ENCODE measurements at places on chromosomes 7 and 10.
A peak's percentile ranks its signal among the peaks of the same experiment; 100 is the strongest.

DNA sequence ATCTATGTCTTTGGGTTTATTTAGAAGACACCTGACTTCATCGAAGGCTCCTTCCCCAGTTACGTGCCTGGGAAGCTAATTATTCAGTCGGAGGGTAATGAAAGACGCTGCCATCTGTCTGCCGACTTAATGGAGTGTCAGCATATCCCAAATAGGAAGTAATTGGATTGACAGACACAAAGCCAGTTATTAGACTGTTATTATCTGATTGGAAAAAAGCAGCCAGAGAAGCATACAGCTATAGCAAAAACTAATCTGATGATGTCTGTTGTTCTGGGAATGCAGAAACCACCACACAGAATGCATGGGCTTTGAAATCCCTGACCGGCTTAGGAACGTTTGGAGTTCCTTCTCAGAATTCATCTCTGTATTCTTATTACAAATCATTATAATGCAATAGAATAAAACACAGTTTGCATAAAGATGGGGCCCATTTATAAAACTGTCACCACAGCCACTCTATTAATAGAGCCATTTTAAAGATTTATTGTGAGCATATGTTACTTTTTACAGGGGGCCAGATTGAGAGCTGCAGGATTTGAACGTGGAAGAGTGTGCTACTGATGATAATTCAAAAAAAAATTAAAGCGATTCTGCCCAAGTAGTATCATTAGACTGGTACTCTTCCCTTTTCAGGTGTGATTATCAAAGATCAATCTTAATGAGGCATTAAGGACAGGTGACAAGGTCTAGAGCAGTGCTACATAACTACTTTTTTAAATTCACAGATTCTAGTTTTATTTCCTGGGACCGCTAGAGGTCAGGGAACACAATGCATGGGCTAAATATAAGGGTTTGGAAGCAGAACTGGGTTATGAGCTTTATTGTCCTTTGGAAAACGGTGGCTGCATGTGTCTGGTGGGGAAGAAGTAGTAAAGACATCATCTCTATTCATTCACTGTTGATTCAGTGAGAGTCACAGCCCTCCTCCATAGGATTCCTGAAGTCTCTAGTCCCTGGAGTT, 330.1 kb upstream of the LRGUK start:
- peak; percentile 60 for DNase-seq

GRCh38 chr7:92882760-92883159, 46.4 kb upstream of the CDK6 start:
- DNase-seq: no peak

GRCh38 chr10:53357587-53357986, 585.0 kb upstream of the MBL2 start:
- DNase-seq: no peak

DNA sequence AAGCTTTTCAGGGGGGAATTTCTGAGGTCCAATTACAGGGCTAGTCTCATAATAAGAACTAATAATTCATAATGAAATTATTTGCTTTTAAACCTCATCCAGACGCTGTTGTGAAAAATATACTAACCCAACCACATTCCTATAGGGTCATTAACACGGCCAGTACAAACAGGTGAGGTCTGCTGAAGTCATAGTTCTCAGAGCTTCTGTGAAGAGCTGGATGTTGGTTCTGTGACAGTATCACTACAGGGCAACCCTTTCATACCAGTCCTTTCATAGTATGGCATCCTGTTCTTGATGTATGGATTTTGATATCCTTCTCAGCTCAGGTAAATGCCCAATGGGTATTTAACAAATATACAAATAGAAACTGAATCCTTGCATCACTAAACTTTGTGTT, 62.3 kb upstream of the FAM133B start:
- DNase-seq: no peak

DNA sequence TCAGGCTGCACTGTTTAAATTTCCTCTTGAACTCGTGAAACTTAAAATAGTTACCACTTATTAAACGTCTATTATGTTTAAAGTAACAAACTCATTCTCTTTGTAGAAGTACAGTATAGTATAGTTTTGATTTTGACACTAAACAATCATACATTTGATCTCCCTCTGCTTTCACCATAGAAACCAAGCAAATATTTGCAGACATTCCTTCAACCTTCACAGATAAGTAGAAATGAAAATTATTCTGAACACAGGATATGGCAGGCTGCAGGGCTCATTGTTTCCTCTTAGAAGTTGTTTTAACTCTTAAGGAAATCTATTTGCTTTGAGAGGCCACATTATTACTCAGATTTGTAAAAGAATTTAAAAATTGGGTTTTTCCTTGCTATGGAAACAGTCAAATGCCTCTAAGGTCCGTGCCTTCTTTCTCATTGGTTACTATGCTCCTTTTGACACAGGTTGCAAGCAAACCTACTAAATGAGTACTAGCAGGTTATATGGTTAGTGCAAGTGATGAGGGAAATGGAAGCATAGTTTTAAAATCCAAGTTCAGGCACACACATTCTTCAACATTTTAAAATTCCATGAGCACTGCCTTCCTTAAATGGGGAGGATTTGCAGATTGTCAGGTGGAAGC, 92.8 kb upstream of the FAM133B start:
- DNase-seq: no peak

GRCh38 chr7:42964849-42965805, 33.0 kb downstream of the MRPL32 start:
- no peak for DNase-seq

DNA sequence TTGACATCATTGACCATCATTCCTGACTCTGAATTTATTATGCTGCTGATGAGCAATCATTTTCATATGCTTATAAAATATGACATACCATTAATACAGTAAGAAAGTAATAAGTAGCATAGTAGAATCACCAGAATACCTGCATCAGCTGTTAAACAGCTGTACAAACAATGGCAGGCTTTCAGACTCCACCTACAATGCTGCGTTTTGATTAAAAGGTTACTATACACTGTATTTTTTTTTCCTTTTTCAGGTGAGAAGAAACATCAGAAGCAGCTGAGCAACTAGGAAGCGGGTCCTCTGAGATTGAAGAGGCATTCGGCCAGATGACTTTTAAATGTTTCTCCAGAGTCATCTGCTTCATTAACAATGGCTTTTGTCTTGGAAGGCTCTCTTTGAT, 7.1 kb downstream of the ASNS start:
- DNase-seq: no peak

DNA sequence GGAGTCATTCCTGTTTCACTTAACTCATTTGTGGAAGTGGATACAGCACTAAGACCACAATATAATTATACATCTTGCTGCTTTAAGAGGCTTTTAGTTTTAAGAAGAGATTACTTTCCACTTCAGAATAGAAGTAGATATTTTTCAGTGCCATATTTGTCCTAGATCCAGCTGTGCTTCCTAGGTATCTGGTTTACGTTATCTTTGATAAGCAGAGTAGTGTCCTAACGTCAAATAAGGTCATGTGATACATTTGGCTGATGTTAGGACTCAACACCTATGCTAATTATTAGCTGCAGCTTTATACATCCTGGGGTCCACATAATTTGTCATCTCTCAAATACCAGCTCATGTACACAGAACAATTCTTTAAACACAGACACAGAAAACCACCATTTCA, 196.2 kb upstream of the SMIM30 start:
- no peak for DNase-seq

DNA sequence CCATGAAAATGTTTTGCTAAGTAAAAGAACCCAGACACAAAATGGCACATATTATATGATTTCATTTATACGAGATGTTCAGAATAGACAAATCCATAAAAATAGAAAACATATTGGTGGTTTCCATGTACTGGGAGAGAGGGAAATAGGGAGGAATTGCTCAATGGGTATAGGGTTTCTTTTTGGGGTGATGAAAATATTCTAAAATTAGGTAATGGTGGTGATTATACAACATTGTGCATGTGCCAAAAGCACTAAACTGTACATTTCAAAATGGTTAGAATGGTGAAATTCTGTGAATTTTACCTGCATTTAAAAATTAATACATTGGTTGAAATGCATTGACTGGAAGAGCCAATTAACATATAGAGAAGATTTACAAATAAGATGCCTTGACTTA, 613.9 kb downstream of the TNS3 start:
- no peak for DNase-seq

- no peak for DNase-seq
These were observed 186.0 kb upstream of the AKR1E2 start for GRCh38 chr10:4639960-4640359.

GRCh38 chr10:22736134-22736533, 21.8 kb upstream of the PIP4K2A start:
- DNase-seq: no peak

DNA sequence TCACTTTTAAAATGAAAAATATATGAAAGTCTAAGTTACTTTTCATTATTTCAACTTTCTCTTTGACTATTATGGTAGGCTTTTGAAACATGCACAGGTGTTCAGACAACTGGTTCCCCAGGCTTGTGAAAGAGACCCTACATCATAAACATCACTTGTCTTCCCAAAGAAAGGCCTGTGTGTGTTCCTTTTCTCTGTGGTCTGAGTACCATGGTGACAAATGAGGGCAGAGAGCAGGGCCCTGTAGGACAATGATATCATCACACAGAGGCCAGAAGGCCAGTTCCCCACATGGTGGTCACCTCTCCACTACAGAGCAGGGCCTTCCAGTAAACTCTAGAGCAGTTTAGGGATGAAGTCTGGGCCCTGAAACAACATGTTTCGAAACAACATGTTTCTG, 288.8 kb downstream of the USP6NL start:
- no peak for DNase-seq

DNA sequence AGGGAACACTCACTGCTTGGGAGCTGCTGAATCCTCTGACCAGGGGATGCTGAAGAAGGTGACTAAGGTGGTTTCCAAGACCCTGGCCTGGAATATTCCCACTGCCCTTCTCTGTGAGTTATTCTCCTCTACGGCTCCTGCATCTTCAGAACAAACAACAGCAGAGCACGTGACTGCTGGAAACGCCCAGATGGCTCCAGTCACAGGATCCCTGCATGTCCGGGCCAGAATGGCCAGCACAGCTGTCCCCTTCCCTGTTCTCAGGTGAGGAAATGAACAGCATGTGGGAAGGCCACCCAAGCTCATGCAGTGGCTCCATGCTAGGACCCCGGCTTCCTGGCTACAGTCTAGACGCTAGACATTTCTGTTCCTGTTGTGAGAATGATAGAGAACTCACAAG, 43.1 kb downstream of the GHRHR start:
- DNase-seq: no peak

- peak; percentile 47 for DNase-seq
These were observed 29.8 kb upstream of the ING3 start for GRCh38 chr7:120920591-120921274.

GRCh38 chr10:72615970-72616369, 9.9 kb downstream of the MICU1 start:
- DNase-seq: no peak

DNA sequence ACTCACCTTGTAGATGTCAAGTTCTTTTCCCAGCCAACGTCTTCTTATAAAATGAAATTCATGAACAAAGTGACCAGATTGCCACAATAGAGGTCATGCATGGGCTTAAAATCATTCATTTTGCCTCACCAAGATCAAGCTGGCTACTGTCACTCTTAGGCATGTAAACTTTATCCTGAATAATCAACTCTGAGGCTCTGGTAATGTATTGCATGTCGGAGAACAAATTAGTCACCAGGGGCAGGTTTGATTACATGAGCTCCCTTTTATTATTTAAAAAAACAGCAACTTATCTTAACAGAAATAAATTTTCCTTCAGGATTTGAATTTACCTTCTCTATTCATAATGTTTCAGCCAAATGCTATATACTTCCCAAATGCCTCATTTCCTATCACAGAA, 112.9 kb upstream of the SP4 start:
- no peak for DNase-seq

- no peak for DNase-seq
These were observed 252.0 kb downstream of the ELMO1 start for GRCh38 chr7:37196676-37197075.

DNA sequence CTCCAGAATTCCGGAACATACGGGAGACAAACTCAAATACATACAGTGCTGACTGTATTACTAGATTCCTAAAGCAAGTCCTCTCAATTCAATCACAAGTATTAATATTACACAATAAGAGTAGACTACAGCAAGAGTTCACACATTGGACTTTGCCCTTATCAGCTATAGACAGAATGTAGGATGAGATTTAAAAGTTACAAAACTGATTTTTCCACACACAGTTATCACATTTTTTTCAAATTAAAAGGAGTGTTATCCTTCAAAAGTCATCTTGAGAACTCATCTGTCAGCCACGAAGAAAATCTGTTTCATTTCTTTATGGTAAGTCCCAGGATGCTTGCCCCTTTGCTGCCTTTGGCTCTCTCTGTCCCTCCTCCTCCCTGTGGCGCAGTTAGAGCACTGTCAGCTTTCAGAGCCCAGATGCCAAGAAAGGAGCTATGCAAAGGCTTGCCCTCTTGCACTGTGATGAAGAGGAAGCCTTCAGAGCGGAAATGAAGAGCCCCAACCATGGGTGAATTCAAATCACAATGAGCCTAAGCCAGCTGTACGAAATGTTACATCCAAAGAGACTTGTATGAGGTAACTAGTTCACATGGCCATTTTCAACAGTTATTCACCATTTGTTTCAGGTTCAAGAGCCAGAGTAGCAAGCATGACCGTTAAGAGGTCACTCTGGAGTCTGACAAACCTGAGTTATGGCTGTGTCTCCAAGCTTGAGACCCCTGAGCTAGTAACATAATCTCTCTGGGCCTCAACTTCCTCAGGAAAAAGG, 10.7 kb downstream of the NCOA4 start:
- no peak for DNase-seq

GRCh38 chr7:139695588-139695987, 82.2 kb downstream of the HIPK2 start:
- no peak for DNase-seq

Measured in NCI-H1694 (cell line).